ENCODE measurements at places on chromosomes 7 and 10.

DNA sequence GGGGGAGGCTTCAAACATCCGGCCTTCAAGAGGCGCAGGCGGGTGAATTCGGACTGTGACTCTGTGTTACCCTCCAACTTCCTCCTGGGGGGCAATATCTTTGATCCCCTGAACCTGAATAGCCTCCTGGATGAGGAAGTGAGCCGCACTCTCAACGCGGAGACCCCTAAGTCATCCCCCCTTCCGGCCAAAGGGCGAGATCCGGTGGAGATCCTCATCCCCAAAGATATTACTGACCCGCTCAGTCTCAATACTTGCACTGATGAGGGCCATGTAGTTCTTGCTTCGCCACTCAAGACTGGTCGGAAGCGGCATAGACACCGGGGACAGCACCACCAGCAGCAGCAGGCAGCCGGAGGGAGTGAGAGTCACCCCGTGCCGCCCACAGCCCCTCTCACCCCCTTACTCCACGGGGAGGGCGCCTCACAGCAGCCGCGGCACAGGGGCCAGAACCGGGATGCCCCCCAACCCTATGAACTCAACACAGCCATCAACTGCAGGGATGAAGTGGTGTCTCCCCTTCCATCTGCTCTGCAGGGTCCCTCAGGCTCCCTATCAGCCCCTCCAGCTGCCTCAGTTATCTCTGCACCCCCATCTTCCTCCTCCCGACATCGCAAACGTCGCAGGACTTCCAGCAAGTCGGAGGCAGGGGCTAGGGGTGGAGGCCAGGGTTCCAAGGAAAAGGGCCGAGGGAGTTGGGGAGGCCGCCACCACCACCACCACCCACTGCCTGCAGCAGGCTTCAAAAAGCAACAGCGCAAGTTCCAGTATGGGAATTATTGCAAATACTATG is 1.1 kb downstream of the MEPCE start:
- no peak for DNase-seq

- DNase-seq, result no peak
Measured at GRCh38 chr10:60031664-60032063, 125.3 kb upstream of the CCDC6 start.

GRCh38 chr7:39091774-39092173 is 114.1 kb downstream of the POU6F2 start:
- no peak for DNase-seq

DNA sequence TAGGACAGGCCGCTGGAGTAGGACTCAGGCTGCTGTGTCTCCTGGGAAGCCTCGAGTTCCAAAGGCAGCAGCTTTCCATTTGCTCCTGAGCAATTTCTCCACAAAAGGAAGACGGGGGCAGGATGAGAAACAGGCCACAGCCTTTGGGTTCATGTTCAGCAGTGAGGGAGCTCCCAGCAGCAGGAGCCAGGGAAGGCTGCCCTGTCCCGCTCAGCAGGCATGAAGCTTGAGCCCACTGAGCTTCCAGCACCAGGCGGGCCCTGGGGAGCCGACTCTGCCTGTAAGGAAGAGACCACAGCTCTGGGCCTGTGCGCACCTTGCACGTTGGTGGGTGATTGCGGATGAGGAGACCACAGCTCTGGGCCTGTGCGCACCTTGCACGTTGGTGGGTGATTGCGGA is 527.2 kb downstream of the TCERG1L start:
- DNase-seq, result no peak

GRCh38 chr7:131173145-131173890 is 154.4 kb upstream of the MKLN1 start:
- no peak for DNase-seq

DNA sequence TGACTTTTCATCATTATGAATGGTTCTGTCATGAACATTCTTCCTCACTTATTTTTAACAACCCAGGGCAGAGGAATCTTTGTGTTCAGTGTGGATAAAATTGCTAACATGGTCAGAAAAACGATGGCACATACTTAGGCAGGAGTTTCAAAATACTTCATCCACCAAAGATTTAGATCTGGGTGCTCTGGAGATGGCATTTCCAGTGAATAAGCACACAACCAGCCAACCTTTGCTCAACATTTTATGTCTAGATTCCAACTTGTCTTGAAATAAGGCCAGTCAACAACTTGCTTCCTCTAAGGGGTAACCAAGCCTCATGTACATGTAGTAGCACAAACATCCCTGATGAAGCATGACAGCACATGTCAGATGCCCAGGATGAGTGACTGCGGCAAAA is 33.4 kb upstream of the ADRB1 start:
- no peak for DNase-seq
